Neural crest cell (in vitro differentiated cells): ENCODE measurements at places on chromosomes 16 and 17. TPM values are rescaled to one million over a fixed set of nuclear protein-coding genes. Genes with fewer than 3 reads are reported as not detected.

DNA sequence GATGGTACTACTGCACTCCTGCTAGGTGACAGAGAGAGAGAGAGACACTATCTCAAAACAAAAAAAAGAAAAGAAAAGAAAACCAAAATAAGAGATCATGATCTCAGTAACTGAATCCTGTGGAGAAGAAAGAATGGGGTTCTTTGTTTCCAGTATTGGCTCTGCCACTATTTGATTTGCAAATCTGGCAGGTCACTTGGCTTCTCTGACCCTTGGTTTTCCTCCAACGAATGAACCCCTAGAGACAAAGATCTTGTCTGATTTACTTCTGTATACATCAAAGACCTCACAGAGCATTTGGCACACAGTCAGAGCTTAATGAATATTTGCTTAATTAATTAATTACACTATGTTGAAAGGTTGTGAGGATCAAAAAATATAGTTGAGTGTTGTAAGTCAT, 47.9 kb upstream of the NLK start:
- no peak for DNase-seq

DNA sequence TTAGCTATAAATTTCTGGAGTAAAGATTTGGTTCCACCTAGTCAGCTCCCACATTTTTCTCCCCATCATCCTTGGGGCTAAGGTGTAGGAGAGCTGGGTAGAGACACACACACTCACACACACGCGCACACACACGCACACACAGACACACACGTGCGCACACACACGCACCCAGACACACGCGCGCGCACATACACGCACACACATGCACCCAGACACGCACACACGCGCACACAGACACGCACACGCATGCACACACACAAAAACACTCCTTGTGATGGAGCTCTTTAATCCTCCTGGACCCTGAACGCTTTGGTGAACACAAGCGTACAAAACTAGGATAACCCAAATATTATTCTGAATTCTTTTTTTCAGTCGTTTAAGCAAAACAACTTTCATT, 253.6 kb downstream of the C16orf95 start:
- no peak for DNase-seq

DNA sequence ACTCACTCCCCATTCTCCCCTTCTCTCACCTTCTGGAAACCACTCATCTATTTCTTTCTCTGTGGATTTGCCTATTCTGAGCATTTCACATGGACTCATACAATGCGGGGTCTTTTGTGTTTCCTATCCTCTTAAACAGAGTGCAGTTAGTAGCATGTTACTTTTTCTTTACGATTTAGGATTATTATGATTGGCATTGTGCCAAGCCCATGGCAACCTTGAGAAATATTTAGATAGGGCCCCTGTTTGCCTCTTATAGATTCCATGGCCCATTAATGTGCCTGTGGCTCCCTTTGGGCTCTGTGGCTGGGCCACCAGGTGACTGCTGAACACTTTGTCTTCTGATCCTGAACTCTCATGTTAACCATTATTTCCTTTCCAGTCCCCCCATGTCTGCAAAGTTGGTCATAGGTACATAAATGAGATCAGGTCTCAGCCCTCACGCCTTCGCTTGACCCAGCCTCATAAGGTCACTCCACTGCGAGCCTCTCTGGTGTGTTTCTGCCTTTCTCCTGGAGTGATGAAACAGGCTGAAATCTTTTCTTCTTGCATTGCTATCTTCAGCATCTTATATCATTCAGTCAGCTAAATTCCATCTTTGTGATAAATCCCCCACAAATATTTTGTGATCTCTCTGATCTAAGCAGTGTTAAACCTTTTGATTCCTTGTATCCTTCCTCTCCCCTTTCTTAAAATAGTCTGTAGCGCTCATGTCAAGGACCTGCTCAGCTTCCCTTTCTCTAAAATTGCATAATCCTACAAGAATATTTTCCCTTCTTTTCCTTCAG, 44.0 kb downstream of the MYH3 start:
- no peak for DNase-seq

DNA sequence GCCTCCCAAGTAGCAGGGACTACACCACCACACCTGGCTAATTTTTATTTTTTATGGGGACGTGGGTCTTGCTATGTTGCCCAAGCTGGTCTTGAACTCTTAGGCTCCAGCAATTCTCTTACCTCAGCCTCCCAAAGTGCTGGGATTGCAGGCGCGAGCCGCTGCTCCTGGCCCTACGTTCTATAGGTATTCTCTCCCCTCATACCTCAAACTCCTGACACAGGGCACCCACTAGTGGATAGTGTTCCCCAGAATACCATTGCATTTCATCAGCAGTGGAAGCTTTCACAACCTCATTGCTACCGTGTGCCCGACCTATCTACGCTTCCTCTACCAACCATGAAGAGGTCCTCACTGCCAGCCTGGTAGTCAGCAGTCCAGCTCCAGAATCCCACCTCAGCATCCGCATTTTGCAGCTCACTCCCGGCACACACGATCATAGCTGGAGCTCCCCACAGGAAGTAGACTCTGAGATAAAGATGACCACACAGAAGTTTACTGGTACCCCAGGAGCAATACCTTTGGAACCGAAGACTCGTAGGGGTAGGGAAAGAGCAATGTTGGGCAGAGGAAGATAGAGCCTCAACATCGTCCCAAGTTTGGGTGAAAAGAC, 9.3 kb downstream of the CTRB2 start:
- DNase-seq: no peak

- peak; percentile 30 for DNase-seq
Observed at GRCh38 chr17:49401971-49402611, 12.6 kb downstream of the PHB1 start.

GRCh38 chr17:72590882-72591281, 470.1 kb downstream of the SOX9 start:
- DNase-seq: no peak

DNA sequence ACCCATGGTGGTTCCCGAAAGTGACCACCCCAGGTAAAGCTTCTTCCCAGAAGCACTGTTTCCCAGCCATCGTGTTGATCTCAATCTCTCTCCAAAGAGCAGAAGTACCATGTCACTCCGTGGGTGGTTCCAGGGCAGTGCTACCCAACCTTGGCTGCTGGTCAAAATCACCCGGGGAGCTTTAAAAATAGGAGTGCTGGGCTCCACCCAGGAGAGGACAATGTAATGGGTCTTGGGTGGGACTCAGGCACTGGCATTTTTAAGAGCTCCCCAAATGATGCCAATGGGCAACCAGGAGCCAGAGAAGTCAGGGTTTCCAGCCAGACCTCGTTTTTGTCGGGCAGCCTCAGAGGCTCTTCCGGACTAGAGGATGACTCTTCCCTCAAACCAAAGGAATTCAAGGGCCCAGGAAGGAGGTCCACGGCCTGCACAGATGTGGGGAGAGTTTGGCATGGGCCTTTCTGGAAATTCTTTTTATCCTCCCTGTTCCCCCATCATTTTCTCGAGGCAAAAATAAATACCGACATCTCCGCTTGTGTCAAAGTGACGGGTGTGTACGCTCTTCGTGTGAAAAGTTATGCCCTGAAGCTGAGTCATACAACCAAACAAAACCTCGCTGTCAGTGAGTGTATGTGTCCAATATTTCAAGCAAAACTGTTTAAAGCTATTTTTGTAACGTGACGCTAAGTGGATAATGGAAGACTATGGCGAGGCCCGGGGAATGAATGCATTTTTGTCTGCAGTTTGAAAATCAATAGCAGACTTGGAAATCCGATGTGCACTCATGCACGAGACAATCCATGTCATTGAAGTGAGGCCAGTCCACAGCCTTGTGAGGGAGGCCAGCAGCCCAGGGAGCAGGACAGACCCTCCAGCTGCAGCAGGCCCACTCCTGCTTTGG, 364.1 kb downstream of the FOXL1 start:
- DNase-seq: no peak

- no peak for DNase-seq
Observed at GRCh38 chr17:57604771-57605674, 140.1 kb downstream of the CCDC182 start.

DNA sequence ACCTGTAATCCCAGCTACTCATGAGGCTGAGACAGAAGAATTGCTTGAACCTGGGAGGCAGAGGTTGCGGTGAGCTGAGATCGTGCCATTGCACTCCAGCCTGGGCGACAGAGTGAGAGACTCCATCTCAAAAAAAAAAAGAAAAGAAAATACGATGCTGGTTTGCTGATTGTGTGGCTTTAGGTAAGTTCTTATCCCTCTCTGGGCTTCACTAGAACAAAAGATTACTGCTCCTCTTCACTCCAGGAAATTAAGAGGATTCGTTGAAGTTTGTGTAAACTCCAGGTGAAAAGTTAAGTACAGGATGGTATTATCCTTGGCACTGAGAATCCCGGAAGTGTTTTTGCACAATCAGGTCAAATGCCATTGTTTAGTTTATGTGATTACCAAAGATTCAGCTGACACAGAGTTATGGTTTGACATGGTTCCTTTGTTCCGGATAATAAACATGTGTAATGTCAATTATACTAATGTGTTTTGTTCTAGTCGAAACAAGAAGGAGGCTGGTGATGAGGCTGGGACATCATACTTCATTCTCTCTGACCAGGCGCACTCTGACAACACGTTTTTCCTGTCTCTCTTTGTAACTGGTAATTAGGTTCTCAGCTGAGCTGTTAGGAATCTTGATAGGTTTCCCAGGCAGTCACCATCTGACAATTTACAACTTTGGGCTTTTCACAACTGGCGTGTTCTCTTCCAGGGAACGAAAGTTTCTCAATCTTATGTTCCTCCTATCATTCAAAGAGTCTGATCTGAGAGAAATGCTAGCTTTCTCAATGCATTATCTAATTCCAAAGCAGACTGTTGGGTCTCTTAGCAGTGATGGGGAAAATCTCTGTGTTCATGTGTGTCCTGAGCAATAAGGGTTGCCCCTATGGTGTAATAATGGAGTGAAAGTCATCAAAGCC, 10.8 kb upstream of the TAOK1 start:
- no peak for DNase-seq

- DNase-seq: no peak
Observed at GRCh38 chr16:78961464-78961863, 639.1 kb downstream of the MAF start.

DNA sequence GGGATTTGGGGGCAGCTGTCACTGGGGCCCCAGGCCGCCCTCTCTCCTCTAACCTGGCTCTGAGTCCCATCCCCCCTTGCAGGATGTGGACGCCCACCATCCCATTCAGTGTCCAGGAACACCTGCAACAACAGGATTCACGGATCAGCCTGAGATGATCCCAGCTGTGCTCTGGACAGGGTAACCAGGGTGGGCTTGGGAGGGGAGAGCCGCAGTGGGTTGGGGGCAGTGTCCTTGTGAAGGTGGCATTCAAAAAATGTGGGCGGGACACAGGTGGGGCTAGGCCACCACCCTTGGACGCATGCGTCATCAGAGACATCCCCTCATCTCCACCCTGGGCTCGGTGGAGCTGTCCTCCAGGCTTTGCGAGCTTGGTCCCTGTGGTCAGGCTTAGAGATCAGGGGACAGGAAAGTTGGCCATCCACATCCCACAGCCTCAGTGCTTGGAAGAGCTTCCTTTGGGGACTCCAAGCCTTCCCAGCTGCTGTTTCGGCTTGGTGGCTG, 19.1 kb downstream of the DEXI start:
- no peak for DNase-seq

DNA sequence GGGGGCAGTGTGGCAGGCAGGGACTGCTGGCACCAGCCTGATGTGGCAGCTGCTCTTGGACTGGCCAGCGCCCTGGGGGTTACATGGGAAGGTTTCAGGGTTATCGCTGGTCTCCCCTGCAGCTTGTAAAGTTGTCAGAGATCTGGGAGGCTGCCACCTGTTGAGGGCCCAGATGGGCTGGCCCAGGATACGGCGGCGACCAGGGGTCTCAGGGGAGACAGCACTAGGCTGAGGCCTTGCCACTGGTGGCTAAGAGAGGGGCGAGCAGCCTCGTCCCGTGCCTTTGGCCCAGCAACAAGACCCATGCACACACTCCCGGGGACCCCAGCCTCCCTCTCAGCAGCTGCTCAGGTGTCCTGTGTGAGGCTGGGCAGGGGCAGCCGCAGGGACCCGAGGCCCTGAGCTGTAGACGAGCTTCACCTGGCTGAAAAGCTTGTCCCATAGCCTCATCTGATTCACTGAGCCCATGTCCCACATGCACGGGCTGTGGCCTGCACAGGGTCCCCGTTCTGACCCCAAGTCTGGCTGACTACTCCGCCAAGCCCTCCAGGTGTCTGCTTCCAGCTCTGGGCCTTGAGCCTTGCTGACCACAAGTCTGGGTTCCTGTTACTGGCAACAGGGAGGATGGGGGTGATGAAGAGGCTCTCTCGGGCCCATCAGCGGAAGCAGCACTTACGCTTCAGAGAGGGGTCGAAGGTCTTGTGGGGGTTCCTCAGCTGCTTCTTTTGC, 6.2 kb downstream of the DUS1L start:
- DNase-seq: no peak

- no peak for DNase-seq
Observed at GRCh38 chr16:70793851-70794502, 7.0 kb downstream of the VAC14 start.

MYO19 gene
- total RNA-seq: 101 and 104 TPM in 2 replicates

C16orf78 gene
- total RNA-seq: not detected in 2 replicates

GNG13 gene
- not detected in 2 replicates for total RNA-seq

CAMTA2 gene
- 12.5 and 17.4 TPM in 2 replicates for total RNA-seq

TP53TG3C gene
- not detected in 2 replicates for total RNA-seq

TVP23C gene
- total RNA-seq: 9.2 and 15.3 TPM in 2 replicates
